ENCODE measurements at places on chromosomes 1 and 21.

GRCh38 chr1:228833911-228834688 is 98.8 kb downstream of the RHOU start:
- DNase-seq = no peak

DNA sequence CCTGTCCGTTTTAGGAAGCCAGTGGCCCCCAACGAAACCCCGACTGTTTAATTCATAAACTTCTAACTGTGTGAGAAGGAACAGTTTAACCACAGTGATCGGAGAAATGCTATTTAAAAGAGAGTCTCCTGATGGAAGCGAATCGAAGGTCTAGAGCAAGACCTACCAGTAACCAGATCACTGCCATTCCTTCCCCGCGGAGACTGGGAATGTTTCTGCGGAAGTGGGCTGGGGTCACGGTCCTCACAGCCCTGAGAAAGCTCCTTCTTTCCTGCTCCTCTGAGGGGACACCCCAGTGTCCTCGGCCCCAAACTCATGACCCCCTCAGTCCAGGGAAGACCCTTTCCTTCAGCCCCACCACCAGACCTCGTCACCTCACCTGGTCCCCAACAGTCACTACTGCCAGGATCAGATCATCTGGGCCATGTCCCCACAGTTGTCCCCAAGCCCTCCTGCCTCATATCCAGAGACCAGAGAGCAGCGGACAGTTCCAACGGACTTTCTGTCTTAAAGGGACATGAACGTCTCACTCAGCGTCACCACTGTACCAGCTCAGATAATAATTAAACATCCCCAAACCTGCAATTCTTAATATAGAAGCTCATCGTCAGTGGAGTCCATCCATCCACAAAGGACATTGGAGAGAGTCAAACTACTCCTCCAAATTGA is at the start of gene TCP10L:
Gene TCP10L, minus strand, starts transcription at position 482 of the 669 bp plus-strand sequence. CDS start 1,219 bp downstream, outside the sequence.
- no peak for DNase-seq

GRCh38 chr1:116498789-116499628 is 71.8 kb downstream of the CD58 start:
- DNase-seq = no peak

- no peak for DNase-seq
Observed at GRCh38 chr1:116166011-116166571, 54.9 kb downstream of the MAB21L3 start.

DNA sequence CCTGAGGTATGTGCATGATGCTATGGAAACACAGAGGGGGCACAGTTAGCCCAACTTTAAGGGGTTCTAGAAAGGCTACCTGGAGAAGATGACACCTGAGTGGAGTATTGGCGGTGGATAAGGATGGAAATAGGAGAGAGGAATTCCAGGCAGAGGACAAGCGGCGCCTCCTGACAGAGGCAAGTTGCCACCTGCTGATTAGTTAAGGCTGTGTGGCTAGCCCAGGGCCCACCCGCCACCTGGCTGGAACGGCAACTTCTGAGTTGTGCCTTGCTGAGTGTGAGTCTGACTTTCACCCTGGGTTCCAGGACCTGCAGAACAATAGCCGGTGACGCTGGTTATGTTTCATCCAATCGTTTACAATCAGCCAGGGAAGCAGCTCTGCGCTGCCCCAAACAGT is 126.9 kb upstream of the LMO4 start:
- DNase-seq = no peak

GRCh38 chr1:2447276-2448097 is 28.6 kb upstream of the PLCH2 start:
- DNase-seq = no peak

DNA sequence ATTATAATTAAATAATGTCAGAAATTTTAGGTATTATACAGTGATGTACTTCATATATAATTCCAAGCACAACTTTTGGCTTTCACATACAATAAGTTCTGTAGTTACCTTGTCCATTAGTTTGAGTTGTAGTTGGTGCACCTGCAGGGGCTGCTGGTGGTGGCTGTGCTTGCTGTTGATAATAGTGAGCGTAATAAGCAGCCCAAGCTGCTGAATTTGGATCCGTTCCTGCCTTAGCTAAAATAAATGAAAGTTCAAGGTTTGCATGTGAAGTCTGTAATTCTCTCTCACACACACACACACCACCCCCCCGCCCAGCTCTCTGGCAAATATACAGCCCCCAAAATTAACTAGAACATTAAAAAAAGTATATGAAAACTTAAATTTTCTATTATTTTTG is 22.4 kb downstream of the FUBP1 start:
- DNase-seq = no peak

- DNase-seq = no peak
Observed at GRCh38 chr1:53458634-53459033, 565 bp upstream of the DMRTB1 start.

DNA sequence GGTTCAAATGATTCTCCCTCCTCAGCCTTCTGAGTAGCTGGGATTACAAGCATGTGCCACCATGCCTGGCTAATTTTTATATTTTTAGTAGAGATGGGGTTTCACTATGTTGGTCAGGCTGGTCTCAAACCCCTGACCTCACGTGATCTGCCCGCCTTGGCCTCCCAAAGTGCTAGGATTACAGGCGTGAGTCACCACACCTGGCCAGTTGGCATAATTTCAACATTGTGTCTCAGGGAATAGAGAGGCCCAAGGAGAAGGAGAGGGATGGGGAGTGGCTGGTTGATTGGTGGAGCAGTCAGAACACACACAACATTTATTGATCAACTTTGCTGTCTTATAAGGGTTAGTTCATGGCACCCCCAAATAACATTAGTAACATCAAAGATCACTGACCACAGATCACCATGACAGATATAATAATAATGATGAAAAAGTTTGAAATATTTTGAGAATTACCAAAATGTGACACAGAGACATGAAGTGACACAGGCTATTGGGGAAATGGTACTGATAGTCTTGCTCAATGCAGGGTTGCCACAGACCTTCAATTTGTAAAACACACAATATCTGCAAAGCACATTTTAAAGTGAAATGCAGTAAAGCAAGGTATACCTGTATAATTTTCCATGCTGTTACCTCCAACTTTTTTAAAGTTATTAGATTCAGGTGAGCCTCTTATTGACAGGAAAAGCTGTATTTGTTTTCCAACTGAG is 15.8 kb upstream of the CYB5R1 start:
- no peak for DNase-seq

GRCh38 chr1:79849388-79849787 is 842.9 kb upstream of the ADGRL4 start:
- no peak for DNase-seq

GRCh38 chr21:38661889-38662568 is 143.7 kb upstream of the ETS2 start:
- DNase-seq = no peak

DNA sequence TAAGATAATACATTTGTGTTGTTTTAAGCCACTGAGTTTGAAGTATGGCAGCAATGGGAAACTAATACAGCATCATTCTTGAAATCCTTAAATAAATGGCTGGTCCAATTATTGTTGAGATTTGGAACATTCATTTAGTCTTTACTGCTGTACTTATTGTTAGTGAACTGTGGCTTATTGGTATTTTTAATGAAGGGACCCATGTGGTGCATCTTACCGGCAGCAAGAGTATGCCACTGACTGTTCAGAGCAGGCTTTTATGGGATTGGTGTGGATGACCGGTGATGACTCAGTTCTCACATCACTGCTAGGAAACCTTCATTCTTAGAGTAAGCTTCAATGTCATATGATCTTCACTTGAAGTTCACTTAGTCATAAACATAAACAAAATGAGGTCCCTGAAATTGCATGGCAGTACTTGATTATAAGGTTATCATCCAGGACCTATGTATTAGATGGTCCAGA is 31.5 kb downstream of the PRKAA2 start:
- DNase-seq = no peak

DNA sequence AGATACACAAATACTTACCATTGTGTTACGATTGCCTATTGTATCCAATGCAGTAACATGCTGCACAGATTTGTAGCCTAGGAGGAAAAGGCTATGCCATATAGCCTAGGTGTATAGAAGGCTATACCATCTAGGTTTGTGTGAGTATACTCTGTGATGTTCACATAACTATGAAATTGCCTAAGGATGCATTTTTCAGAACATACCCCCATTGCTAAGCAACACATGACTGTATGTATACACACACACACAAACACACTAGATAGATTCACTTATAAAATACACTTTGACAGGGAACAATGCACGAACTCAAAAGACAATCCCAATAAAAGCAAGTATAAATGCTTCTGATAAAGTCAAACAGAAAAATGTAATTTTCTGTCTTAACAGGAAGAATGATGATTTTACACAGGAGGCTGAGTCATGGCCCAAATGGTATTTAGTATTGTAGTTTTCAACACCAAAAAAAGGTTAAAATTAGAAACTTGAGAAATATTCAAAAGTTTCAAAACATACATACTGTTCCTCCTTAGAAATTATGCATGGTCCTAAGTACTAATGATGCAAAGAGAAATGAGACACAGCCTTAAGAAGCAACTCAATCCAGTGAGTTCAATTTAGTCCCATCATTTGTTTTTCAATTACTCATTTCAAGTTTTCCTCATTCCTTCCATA is 12.2 kb downstream of the FH start:
- DNase-seq = no peak

DNA sequence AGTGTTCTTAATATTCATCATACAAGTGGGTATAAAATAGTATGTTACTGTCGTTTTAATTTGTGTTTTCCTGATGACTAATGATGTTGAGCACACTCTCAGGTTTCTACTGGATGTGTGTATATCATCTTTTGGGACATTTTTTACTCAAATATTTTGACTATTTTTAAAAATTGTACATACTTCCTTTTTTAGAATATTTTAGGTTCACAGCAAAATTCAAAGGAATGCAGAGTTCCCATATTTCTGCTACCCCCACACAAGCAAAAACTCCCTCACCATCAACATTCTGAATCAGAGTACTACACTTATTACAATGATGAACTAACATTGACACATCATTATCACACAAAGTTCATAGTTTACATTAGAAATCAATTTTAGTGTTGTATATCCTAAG is 114.5 kb downstream of the DPYD start:
- no peak for DNase-seq

DNA sequence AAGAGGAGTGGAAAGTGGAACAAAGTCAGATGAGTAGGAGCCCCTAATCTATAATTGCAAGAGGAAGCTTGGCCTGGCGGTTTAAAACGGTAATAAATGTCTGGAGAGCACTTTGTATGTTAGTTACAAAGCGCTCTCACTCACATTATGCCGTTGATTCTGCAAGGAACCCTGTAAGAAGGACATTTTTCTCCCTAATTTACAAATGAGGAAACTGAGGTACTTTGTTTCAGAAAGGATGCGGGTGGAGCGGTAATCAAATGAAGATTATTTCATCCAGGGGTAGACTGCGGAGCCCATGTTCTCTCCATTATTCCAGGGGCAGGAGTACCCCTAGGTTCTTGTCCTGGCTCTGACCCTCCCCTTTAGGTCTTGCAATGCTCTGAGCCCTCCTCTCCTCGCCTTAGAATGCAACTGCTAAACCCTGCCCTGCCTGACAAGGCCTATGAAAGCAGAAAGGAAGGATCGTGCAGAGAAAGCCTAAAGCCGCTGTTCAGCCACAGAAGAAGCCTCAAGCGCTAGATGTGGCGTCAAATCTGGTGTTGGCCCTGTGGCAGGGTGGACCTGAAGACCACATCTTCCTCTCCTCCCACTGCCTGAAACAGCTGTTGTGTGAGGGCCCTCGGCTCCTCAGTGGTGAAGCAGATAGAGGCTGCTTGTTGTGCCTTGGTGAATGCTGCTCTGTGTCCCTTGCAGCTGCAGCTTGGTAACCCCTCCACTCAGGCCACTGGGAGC is 588 bp upstream of the PACC1 start:
- DNase-seq = no peak

DNA sequence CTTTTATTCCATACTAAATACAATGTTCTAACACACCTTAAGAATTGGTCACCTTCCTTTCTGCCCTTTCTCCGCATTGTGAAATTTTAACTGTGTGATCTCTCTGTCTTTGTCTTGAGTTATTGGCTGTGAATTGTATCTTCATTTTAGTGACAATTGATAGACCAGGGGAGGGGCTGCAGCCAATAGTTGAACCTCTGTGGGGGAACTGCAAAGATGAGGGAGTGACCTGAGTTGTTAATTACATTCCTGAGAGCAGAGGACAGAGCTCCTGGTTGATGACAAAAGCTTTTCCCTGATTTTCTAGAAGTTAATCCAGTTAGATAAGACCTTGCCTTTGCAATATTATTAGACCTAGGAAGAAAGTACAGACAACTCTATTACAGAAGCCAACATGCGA is 1535.7 kb downstream of the BRINP3 start:
- DNase-seq = no peak

GRCh38 chr21:38490411-38491020 is 7.8 kb downstream of the ERG start:
- DNase-seq = no peak

DNA sequence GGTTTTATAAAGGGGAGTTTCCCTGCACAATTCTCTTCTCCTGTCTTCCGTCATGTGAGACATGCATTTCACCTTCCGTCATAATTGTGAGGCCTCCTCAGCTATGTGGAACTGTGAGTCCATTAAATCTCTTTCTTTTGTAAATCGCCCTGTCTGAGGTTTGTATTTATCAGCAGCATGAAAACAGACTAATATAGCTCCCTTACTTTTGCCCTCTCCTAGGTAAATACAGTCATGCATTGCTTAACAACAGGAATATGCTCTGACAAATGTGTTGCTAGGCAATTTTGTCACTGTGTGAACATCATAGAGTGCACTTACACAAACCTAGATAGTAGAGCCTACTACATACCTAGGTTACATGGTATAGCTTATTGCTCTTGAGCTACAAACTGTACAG is 616.8 kb downstream of the RWDD3 start:
- DNase-seq = no peak

DNA sequence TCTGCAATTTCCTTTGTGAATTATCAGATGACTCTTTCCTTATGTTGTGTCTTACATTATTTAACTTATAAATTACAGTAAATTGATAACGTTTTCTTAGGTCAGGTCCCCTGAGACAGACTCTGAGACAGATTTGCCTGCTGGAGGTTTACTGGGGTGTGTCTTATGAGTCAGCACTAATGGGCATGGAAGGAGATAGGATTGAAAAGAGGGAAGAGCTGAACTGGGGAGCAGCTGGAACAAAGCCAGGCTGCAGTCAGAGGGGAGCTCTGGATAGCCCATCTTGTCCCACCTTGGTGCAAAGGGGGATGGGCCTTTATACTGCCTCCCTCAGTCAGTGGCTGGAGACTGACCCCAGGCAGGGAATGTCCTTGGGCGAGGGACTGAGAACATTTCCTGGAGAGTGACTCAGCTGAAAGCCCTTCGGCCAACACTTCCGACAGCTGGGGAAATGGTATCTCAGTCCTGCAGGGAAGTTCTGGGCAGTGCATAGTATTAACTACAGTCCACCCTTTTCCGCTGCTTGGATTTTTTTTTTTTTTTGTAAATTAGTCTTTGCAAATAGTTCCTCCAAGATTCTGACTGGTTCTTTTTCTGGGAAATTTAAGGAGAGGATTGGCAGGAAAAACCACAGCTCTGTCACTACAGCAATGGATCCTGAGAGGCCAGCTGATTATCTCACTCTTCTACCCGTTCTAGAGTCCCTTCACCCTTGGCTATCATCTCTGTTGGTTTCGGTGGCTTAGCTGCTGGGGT is 39.1 kb upstream of the CDC42BPA start:
- no peak for DNase-seq

GRCh38 chr1:161313554-161314200 is 504 bp upstream of the SDHC start:
- DNase-seq = no peak

- DNase-seq = no peak
Observed at GRCh38 chr1:45348020-45348419, 7.8 kb upstream of the MUTYH start.

- DNase-seq = no peak
Observed at GRCh38 chr1:202150602-202151001, 6.1 kb upstream of the ARL8A start.

GRCh38 chr1:65258106-65258505 is 51.2 kb upstream of the DNAJC6 start:
- no peak for DNase-seq

Data from T-helper 22 cell (primary cell).